ENCODE measurements at places on chromosomes 5 and 9.

DNA sequence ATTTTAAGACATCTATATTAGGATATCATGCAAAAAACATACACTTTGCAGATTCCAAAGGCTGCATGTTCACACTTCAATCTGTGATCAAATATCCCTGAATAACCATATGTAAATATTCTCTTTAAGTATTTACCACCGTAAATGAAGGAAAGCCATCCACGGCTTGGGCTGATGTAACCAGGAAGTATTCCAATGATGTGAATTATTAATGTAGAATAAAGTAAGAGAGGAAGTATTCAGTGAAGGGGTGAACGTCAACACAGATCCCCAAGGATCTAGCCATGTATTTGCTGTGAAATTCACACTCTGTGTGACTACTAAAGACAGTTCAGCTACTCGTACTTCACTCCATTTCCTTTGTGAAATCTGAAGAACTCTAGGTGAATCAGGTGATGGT is 75.2 kb downstream of the CDH6 start:
- DNase-seq: no peak

DNA sequence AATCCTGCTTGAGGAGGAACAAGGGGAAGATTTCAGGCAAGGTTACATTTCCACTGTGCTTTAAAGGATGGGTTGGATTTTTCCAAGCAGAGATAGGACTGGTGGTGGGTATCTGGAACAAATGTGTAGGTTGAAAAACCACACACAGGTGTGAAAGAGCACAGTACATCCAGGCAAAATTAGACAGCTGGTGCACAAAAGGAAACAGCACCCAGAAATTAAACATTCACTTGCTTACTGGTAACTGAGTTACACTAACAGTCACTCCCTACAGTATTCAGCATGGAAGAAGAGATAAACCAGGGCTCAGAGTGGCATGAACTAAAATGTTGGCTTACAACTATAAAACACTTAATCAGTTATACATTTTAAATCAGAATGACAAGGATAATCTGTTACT is 81.5 kb upstream of the RASEF start:
- no peak for DNase-seq

DNA sequence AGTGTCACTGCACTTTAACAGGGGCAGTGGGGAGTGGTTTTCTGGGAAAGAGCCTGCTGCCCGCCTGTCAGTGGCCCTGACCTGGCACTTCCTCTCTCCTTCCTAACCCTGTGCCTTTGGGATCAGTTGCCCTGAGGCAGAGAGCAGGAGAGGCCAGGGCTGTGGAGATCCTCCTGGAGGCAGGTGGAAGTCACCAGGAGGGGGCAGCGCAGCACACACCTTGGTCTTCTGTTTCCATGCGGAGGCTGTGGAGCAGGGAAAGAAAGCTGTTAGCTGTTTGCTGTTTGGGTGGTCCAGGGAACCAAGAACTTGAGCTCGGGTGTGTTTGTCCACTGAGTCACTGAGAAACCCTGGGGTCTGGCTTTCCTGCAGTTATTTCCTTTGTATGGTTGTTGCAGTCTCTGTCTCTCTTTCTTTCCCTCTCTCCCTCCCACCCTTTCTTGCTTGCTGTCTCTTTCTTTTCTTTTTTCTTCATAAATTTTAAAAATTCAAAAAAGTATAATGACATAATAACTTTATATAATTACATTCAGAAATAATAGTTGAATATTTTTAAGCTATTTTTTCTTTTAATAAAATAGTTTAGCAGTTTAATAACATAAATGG is 28.1 kb downstream of the NTRK2 start:
- DNase-seq: peak; percentile 8

DNA sequence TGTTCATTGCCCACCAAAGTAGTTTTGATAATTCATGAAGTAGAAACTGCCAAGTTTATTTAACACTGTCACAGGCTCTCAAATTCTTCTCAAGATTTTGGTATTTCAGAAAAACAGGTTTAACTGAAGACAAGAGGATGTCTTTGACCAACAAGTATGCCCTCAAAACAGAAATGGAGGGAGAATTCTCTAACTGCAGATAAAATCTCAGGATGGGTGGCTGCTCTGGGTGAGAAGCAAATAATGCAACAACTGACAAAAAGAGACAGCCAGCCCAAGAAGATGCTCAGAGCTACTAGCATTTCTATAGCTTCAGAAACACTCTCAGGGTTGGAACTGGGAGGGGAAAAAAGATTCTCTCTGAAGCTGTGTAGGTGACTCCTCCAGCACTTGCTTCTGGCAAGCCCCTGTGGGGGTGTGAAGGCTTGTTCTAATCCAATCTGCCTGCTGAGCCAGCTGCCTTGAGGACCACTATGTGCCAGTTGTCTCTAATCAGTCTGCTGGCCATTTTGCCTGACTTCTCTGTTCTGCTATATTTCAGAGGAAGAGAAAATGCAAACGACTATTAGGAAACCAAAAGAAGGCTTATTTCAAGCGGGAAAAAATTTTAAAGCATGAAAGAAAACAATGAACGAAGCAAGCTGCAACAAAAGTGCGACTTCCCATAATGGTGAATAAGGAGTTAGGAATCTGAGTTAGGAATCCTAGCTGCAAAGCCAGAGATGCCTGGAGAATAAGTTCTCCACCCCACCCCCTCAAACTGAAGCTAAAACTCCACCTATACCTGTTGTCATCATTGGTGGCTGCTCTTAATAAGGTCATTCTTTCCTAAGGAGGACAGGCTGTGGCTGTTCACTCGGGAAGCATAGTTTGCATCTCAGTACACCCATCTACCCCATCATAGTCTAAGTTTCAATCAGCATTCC is 147.5 kb downstream of the GNAQ start:
- DNase-seq: peak; percentile 45

- DNase-seq: peak; percentile 94
These were observed 138.3 kb upstream of the SMIM23 start for GRCh38 chr5:171647043-171647903.

- DNase-seq: no peak
These were observed 138.8 kb upstream of the RETREG1 start for GRCh38 chr5:16755641-16756040.

GRCh38 chr5:176776141-176776865 is 34.1 kb upstream of the UNC5A start:
- DNase-seq: no peak

- peak; percentile 49 for DNase-seq
These were observed 102.5 kb upstream of the GABRP start for GRCh38 chr5:170681013-170681433.

Data from iris pigment epithelial cell (primary cell).